ENCODE measurements at places on chromosomes 7 and 10. TPM values are rescaled to one million over a fixed set of nuclear protein-coding genes. Genes with fewer than 3 reads are reported as not detected.
A peak's percentile ranks its signal among the peaks of the same experiment; 100 is the strongest.

HMX3 gene
- not detected for total RNA-seq

DNA sequence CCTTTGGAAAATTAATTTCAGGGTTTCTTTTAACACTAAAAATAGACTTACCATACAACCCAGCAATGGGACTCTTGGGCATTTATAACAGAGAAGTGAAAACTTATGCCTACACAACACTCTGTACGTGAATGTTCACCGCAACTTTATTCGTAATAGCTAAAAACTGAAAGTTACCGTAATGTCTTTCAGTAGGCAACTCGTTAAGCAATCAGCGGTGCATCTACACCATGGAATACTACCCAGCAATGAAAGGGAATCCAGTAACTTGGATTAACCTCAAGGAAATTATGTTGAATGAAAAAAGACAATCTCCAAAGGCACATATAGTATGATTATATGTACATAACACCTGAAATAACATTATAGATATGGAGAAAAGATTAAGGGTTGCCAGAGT, 16.2 kb downstream of the CCDC3 start:
- DNase-seq = no peak

DNA sequence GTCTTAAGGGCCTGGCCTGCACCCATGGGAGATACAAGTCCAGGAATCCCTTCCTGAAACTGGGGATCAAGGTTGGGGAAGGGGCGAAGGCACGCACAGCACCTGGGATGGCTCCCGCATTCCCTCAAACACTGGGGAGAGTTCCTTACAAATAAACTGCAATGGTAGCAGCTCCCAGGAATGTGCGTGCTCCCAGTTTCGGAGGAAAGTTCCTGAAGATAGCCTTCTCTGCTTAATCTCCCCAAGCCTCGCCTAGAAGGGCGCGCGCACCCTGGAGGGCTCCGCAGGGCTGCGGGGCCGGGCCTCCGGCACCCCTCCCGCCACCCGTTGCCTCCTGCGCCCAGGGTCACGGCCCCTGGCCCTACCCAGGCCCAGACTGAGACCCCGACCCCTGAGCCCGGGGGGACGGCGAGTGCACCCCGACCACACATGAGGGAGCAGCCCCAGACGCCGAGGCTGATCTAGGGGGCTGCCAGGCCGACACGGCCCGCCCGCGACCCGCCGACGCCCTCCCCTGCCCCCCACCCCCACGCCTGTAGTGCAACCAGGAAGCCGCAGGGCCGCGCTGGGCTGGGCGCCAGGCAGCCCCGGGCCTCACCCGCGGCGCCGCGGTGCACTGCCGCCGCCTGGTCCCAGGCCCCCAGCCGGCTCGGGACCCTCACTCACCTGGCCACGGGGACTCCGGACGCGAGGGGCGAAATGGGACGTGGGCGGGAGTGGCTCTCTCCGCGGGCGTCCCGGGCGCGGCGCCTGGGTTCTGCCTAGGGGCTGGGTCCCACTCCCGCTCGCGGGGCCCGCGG, 460 bp downstream of the ANXA11 start:
- DNase-seq = peak; percentile 89

DNA sequence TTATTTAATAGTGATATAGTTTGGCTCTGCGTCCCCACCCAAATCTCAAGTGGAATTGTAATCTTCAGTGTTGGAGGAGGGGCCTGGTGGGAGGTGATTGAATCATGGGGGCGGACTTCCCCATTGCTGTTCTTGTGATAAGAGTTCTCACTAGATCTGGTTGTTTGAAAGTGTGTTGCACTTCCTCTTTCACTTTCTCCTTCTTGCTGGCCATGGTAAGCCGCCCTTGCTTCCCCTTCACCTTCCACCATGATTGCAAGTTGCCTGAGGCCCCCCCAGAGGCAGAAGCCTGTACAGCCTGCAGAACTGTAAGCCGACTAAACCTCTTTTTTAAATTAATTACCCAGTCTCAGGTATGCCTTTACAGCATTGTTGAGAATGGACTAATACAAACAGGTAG, 101.4 kb downstream of the MTPAP start:
- no peak for DNase-seq

- DNase-seq = peak; percentile 96
Observed at GRCh38 chr7:150988230-150989226, 2.3 kb upstream of the NOS3 start.

NYAP1 gene
- under 0.01 TPM for total RNA-seq

GSTO2 gene
- total RNA-seq = 2.2 TPM

GIMAP4 gene
- total RNA-seq = not detected

CRPPA gene
- total RNA-seq = 2.4 TPM

- DNase-seq = peak; percentile 85
Observed at GRCh38 chr10:103265717-103266329, 11.1 kb upstream of the INA start.

DNA sequence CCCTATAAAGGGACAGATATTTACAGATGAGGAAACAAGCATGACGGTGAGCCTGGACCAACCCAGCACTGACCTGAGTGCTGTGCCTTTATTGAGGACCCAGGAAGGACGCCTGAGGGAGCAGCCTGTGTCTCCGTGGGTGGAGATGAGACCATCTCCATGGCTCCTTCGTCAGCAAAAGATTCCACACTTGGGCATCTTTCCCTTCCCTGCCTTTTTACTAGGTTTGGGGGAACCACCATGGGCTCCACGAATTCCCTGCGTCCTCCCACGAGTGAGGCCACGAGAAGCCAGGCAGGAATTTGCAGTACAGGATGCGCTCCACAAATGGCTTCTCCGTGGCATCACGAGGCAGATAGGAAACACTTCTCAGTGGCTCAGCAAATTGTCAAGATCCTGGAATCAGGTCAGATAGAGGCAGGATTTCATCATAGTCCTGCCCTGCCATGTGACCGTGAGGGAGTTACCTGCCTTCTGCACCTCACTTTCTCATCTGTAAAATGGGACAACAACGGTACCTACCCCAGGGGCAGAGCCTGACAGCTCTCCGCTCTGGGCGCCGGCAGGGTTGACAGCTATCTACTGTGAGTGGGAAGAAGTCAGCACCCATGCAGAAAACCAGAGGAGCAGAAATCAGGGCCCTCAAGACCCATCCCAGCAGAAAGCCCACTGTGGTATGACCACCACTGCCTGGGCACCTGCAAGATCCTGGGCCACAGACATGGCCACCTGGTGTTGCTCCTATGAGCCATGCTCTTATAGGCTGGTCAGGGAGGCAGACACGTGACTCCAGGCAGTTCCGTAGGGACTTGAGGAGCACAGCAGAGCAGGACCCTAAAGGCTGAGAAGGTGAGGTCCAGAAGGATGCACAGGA, 80.1 kb downstream of the GRID1 start:
- DNase-seq = no peak

DNA sequence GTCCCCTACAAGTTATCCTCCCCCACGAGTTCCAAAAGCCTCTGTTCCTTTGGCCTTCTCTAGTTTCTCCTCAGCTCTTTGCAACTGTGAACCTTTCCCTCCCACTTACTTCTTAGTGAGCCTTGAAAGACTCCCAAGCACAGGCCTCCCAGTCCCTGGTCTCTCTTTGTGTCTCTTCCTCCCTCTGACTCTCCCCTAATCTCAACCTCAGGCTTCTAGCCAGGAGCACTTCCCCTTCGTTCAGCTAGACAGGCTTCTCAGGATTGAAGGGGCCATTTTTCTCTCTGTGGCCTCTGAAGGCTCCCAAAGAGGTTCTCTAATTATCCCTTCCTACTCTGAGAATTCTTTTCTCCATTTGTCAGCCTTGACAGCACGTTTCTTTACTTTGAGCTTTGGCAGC, 50.2 kb upstream of the PHYHIPL start:
- DNase-seq = no peak

- DNase-seq = no peak
Observed at GRCh38 chr10:99850021-99850766, 67.8 kb downstream of the ABCC2 start.

LIPF gene
- total RNA-seq = not detected

EVX1 gene
- total RNA-seq = not detected

DPYSL4 gene
- 0.72 TPM for total RNA-seq

PNLIPRP1 gene
- total RNA-seq = not detected

DPP6 gene
- total RNA-seq = not detected

DNA sequence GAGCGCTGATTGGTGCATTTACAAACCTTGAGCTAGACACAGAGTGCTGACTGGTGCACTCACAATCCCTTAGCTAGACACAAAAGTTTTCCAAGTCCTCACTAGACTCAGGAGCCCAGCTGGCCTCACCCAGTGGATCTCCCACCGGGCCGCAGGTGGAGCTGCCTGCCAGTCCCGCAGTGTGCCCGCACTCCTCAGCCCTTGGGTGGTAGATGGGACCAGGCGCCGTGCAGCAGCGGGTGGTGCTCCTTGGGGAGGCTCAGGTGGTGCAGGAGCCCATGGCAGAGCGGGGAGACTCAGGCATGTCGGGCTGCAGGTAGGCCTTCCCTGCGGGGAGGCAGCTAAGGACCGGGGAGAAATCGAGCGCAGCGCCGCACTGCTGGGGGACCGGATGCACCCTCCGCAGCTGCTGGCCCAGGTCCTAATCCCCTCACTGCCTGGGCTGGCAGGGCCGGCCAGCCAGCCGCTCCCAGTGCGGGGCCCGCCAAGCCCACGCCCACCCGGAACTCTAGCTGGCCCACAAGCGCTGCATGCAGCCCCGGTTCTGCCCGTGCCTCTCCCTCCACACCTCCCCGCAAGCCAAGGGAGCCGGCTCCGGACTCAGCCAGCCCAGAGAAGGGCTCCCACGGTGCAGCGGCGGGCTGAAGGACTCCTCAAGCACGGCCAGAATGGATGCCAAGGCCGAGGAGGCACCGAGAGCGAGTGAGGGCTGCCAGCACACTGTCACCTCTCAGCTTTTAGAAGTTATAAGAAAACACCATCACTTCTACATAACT, 128.9 kb downstream of the ZNF438 start:
- no peak for DNase-seq

GNGT1 gene
- total RNA-seq = not detected

DNA sequence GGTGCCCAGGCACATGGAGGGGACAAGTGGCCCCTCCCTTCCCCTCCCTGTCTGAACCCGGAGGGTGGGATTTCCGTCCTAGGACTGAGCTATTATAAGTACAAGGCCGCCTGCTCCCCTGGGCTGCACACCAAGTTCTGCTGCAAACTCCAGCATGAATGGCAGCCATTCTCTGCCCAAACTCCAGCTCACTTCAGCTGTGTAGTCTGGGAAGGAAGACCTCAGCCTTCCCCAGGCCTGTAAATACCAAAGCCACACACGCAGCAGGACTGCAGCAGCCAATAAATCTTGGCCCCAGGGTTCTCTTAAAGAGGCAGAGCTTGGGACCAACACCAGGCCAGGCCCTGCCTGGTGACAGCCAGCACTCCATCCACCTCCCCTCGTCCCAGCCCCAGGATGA, 291.3 kb upstream of the ZMIZ1 start:
- no peak for DNase-seq

DNA sequence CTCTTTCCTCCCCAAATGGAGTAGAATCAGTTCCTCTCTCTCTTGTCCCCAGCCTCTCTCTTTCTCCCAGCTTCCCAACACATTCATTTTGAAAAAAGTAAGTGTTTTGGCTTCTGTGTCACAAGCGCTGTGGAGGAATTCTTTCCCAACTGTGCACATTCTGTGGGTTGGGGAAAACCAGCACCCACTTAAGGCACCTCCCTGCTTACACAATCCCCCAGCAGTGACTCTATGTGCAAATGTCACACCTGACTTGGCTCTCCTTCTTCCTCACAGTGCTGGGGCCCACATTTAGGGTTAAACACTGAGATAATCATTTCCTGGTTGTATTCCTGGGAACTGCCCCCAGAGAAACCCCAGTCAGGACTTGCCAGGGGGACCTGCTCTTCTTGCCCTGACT, 358.1 kb upstream of the ZNF32 start:
- DNase-seq = no peak

GRCh38 chr7:130887182-130887956, 153.4 kb upstream of the KLF14 start:
- DNase-seq = peak; percentile 86

DNA sequence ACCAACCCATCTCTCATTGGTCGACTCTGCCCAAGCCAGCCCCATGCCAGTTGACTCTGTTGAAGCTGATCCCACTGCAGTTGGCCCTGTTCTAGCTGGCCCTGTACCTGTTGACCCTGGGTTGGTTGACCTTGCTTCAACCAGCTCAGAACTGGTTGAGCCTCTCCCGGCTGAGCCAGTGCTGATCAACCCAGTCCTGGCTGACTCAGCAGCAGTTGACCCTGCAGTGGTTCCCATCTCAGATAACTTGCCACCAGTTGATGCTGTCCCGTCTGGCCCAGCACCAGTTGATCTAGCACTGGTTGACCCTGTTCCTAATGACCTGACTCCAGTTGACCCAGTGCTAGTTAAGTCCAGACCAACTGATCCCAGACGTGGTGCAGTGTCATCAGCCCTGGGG, 7.4 kb downstream of the PPRC1 start:
- DNase-seq = no peak

DNA sequence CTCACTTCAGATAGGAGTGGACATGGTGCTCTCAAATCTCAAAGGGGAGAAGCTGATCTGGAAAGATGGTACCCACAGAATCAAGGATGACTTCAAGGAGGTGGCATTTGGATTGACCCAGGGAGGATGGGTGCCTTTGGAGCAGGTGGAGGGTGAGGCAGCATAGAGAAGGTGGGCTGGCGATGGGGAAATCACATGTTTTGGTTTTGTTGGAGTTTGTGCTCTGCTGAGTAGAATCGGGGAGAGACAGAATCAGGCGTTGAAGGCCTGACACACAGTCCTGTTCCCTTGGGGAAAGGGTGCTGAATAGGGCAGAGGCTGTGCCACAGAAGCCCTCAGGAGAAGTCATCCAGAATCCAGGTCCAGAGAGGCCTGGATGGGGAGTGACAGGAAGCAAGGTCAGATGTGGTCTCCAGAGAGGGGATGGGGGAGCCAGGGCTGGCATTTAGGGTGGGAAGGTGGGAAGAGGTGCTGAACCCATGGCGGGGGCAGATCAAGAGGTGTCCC, 291.1 kb downstream of the GLRX3 start:
- no peak for DNase-seq

DNA sequence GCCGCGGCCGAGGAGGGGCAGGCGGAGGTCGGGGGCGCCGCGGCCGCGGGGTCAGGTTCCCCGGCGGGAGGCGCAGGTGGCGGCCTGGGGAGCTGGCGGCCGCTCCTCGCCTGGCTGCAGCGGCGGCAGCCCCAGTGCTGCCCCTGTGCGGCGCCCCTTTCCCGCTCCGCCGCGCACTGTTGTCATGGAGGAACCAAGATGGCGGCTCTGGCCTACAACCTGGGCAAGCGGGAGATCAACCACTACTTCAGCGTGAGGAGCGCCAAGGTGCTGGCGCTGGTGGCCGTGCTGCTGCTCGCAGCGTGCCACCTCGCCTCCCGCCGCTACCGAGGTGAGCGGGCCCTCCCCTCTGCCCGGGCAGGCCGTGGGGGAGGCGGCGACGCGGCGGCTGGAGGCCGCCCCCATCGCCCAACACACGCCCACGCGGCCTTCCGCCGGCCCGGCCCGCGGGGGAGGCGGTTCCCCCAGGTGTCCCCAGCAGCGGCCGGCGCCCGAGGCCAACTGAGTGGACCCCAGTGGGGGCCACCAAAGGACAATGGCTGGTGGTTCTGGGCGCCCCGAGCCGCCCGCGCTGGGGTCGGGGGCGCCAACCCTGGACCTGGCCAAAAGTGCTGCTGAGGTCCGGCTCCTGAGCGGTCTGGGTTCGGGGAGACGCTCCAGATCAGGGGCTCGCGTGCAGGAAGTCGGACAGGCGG, 425 bp downstream of the CASD1 start:
- peak; percentile 98 for DNase-seq

- peak; percentile 92 for DNase-seq
Observed at GRCh38 chr10:62794306-62794705, 10.2 kb upstream of the ADO start.

CPA2 gene
- total RNA-seq = not detected

CYP3A4 gene
- not detected for total RNA-seq

CACNB2 gene
- total RNA-seq = under 0.01 TPM

GRCh38 chr10:96789571-96790108, 42.5 kb upstream of the LCOR start:
- no peak for DNase-seq

CLCN1 gene
- total RNA-seq = under 0.01 TPM

GRCh38 chr7:83270407-83270806, 107.7 kb upstream of the PCLO start:
- no peak for DNase-seq
